ENCODE measurements at places on chromosomes 4 and X.

DNA sequence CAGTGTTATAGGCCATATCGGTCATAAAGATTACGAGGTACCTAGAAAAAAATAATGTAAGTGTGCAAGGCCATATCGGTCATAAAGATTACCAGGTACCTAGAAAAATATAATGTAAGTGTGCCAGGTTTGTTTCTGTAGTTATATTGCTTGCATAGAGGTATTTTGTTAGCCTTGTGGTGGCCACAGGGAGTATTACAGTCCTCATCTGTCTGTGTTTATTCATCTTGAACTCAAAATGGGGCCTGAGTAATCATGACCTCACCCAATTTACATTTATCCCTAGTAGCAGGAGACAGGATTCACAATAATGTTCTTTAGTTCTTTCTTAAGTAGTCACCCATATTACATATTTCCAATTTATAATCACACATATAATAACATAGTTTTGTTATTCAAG is 459.7 kb downstream of the MID1IP1 start:
- DNase-seq: no peak

GRCh38 chr4:15551740-15552446 is 82.2 kb downstream of the CC2D2A start:
- DNase-seq: no peak

- DNase-seq: no peak
Observed at GRCh38 chrX:135982860-135983259, 2.4 kb upstream of the SLC9A6 start.

- DNase-seq: peak; percentile 49
Observed at GRCh38 chr4:153217440-153217839, 13.2 kb downstream of the TRIM2 start.

DNA sequence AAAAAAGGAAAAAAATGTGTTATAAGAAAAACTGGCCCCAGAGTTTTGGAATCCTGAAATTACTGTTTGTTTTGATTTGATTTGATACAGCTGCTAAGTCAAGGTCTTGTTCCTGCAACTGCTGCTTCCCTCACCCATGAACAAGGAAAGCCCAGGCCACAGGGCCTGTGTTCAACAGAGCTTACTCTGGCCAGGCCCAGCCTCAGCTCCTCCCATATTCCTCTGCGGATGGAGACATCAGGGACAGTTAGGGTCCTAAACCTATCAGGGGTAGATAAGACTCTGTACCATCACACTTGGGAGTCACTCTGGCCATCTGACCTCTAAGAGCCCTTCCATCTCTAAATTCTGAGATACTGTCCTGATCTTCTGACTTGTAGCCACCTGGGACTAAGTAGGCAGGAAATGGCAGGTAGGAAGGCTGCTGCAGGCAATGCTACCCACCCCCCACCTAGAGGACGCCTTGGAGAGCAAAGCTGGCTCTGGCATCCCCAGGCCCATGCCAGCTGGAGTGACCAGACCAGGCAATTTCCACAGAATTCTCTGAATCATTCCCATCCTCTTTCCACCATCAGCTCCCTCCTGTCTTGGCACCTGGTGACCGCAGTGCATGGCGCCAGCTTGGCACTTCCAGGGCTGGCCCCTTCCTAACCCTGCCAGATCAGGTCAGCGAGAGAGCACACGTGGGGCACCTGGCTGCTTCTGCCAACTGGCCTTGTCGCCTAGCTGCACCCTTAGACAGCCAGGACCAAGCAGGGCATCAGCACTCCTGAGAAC is 58.0 kb upstream of the TMEM33 start:
- DNase-seq: no peak

DNA sequence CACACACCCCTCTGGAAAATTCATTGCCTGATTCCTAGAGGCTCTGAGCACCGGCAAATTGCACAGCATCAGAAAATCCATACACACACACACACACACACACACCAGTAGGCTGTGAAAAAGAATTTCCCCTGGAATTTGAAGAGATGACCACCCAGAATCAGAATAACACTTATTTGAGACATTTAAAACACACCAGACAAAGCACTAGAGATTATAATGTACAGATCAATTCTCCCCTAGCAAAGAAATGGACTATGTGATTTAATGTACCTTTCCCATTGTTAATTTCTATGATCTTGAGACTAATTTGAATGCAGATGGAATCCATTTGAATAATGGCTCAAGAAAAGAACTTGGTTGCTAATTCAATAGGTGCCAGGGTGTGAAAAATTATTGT is 399.3 kb downstream of the HNRNPD start:
- no peak for DNase-seq

DNA sequence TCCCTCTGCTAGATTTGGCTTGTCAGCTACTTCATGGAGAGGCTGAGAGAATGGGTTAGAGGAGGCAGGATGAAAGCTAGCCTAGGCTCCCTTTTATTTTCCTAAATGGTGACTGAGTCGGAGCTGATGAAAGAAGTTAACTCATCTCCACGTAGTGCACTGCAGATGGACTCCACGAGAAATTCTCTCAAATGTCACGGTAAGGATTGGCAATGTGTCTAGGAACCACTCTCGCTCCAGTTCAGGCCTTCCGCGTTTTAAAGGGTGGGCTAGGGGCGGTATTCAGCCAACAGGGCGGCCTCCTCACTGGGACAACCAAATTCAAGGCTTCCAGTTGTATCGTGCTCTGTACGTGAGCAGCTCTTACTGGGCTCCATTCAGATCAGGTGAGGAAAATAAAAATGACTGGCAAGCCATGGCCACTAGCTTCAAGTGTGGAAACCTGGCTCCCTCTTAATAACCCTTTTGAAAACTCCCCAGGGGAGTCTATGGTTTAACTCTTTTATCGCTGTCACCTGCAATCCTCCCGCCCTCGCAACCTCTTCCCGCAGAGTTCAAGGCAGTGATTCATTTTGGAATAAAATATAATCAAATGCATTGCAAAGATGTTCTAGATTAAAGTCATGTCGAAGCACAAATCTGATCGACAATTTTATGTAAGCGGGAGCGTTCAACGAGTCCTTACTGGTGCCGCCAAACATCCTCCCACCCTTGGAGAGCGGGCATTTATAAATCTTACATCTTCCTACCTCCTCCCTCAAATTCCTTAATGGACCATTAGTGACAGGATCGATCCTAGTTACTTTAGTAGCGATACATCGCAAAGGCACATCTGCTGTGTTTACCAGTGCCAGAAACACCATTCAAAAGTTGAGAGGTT is 1.2 kb downstream of the SPOCK3 start:
- DNase-seq: no peak

DNA sequence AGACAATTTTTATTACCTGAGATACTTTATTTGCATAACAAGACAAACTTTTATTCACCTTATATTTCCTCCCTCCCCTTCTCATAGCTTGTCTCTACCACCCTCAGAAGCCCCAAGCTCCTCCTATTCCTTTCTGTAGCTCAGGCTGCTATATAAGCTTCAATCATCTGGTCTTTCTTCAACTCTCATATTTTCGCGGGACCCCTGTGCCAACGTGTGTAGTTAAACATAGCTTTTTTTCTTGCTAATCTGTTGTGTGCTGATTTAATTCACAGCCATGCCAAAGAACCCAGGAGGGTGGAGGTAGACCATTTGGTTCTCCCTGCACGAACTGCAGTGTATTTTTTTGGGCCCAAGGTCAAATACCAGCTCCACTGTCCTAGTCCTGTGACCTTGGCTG is 21.1 kb upstream of the CD38 start:
- no peak for DNase-seq

GRCh38 chr4:121873604-121874003 is 3.3 kb upstream of the BBS7 start:
- DNase-seq: no peak

DNA sequence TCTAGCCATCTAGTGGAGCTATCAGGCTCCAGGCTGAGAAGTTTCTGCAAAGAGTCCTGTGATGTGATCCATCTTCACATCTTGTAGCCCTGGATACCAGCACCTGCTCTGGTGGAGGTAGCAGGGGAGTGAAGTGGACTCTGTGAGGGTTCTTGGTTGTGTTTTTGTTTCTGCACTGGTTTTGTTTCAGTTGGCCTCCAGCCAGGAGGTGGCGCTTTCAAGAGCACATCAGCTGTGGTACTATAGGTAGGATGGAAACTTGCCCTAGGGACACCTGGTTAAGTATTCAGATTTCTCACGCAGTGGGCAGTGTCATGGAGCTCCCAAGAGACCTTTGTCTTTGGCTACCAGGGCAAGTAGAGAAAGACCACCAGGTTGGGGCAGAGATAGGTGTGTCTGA is 257.5 kb upstream of the SLC7A11 start:
- no peak for DNase-seq

- DNase-seq: no peak
Observed at GRCh38 chr4:55031158-55031557, 94.2 kb downstream of the KDR start.

DNA sequence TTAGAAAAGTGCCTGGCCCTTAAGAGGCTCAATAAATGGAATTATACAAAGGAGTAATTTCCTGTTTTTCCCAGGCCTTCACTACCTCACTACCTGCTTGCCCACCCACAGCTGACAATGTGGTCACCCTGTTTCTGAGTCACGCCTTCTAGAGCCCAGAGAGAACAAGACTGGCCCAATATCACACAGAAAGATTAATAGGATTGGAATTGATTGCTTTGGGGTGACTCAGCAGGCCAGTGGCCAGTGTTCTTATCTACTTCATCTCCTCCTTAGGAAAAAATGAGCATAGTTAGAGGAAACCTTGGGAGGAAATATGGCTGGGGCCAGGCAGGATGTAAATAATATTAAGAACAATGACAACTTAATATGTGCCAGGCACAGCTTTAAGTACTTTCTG is 4.5 kb upstream of the FGF16 start:
- peak; percentile 63 for DNase-seq

DNA sequence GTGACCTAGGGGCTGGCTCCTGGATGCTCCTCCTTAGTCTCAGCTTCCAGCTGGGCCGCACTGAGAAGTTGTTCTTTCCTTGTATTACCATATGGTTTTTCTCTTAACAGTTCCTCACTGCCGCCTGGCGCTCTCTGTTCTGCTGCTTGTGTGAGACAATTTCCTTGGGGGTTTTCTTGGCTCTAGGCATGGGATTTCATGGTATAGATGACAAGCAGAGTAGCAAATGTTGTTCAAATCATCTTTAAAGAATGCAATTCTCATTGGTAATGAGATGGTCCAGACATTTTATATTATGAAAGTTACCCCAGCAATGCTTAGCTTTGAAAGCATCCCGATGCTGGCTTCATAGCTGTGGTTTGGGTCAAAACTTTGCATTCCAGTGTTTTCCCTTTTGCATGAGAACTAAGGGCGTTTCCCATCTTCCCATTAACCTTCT is 37.6 kb downstream of the SEPTIN11 start:
- peak; percentile 73 for DNase-seq

DNA sequence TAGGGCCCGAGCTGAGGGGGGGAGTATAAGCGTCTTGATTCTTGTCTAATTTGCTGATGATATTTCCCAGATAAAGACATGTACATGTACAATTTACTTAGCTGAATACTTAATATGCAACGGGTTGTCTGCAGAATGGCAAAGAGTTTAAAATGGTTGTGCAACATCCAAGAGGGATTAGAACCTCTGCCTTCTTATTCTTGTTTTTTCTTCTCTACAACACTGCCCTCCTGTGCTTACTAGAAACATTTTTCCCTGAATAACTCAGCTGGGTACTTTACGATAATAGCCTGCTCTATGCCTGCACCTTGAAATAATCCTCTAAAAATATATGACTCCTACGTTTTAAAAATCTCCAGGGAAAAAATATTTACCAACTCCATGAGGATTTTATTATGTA is 41.8 kb downstream of the INTS12 start:
- no peak for DNase-seq

GRCh38 chrX:132740316-132741123 is 217.9 kb downstream of the HS6ST2 start:
- no peak for DNase-seq

DNA sequence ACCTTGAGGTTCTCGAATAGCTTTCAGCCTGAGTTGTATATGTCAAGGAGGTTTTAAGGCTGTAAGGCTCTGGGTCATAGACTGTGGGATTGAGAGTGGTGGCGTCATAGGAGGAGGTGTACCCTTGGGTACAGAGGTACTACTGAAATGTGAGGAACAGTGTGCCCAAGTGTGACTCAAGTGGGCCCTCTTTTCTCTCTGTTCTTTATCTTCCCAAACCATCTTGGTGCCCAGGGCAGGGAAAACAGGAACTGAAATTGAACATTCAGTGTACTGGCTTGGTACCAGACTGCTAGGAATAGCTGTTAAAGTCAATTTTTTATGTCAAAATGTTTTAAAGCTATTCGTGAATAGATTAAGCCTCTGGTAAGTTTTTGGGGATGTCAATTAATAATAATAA is 136.2 kb upstream of the RPS6KA3 start:
- DNase-seq: no peak

- DNase-seq: peak; percentile 13
Observed at GRCh38 chr4:19224820-19225219, 1026.9 kb upstream of the SLIT2 start.

DNA sequence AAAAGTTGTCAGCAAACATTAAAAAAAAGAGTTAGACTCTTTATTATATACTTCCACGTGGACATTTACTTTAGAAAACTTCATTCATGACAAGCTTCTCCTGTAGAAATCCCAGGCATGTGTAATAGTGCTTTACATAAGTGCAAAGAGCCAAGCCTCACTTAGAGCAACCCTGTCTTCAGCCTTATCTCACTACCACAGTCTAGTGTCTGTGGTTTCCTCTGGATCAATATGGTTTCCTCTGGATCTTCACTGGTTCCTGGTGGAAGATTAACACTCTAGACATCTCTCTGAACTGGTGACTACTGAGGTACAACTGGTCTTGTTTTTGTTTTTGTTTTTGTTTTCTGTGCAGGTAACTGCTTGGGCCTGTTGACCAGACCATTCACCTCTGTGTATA is 18.4 kb upstream of the ARMCX5 start:
- no peak for DNase-seq

DNA sequence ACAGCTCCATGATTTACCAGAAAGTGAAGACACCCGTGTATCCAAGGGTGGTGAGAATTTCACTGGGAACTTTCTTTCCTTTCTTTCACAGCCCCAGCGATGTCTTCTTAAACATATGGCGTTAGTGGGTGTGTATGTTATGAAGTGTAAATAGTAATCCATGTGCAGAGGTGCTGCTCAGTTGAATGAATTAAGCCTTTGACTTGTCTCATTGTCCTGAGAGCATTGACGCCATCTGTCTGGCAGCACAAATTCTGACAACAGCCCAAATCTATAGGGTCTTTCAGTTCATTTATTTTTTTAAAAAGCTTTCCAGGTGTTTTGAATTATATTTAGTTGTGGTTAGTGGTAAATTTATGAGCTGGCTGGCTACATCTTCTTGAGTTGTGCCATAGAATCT is 69.4 kb downstream of the CLCN5 start:
- no peak for DNase-seq

GRCh38 chrX:18558799-18559198 is 113.1 kb downstream of the RS1 start:
- no peak for DNase-seq

- no peak for DNase-seq
Observed at GRCh38 chr4:104869831-104870230, 276.8 kb upstream of the TET2 start.

DNA sequence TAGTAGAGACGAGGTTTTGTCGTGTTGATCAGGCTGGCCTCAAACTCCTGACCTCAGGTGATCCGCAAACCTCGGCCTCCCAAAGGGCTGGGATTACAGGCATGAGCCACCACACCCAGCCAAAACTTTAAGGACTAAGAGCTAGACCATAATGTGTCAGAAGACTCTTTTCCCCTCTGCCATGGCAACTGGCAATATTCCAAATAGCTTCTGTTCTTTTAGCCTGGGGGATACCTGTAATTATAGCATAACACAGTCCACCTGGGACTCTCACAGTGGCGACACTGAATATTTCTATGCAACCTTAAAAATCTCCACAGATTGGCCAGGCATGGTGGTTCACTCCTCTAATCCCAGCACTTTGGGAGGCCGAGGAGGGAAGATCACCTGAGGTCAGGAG is 45.5 kb upstream of the RBM47 start:
- no peak for DNase-seq

GRCh38 chrX:44828008-44828605 is 15.7 kb upstream of the DUSP21 start:
- peak; percentile 75 for DNase-seq
